Fibroblast of the conjunctiva (primary cell): ENCODE measurements at places on chromosomes 1 and 21.

- peak; percentile 93 for DNase-seq
Observed at GRCh38 chr21:45698493-45699184, 55.1 kb downstream of the PCBP3 start.

DNA sequence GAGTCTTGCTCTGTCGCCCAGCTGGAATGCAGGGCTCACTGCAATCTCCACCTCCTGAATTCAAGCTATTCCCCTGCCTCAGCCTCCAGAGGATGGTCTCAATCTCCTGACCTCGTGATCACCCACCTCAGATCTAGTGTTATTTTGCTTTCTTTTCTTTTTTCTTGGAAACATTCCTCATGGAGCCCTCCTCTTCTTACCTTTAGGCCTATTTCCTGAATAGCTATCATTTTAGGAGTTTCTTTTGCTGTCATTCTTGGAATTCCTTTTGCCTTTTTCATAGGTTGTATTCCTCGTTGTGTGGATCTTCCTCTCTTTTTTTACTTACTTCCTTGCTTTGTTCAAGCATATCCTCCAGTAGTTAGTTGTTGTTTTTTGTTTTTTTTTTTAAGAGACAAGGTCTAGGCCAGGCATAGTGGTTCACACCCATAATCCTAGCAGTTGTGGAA, 173.8 kb downstream of the RASAL2 start:
- DNase-seq, result no peak

DNA sequence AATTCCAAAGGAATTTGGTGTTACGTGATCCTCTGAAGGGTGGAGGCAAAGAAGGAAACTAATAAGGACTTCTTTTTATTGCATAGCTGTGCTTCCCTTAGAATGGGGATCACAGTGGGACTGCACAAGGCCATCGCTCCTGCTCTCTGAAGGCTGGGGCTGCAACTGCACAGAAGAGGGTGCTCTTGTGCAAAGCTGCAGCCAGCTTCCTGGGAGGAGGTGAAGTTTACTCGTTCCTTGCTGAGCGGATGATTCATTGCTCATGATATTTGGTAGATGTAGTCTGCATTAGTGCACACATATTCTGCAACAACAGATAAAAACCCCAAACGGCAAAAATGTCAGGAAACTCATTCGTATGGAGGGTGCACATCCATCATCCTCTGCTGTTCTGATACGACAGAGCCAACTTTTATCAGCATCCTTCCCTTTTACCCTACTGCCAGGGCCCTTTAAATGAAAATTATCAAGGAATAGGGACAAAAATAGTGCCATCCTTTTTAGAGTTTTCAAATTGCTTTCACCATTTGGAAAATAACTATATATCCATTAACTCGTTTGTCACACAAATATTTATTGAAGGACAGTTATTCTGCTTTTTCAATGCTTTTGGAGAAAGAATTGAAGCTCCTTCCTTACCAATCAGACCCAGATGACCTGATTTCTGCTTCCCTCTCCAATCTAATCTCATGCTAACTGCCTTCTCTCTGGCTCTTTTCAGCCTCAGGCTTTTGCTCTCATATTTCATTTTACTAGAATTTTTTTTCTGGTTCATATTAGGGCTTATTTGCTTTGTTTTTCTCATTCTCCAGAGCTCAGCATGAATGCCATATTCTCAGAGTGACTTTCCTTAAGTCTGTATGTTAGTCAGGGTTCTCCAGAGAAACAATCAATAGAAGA, 263.6 kb downstream of the DUSP10 start:
- peak; percentile 83 for DNase-seq

GRCh38 chr1:59455206-59455605, 158.3 kb downstream of the FGGY start:
- peak; percentile 10 for DNase-seq

DNA sequence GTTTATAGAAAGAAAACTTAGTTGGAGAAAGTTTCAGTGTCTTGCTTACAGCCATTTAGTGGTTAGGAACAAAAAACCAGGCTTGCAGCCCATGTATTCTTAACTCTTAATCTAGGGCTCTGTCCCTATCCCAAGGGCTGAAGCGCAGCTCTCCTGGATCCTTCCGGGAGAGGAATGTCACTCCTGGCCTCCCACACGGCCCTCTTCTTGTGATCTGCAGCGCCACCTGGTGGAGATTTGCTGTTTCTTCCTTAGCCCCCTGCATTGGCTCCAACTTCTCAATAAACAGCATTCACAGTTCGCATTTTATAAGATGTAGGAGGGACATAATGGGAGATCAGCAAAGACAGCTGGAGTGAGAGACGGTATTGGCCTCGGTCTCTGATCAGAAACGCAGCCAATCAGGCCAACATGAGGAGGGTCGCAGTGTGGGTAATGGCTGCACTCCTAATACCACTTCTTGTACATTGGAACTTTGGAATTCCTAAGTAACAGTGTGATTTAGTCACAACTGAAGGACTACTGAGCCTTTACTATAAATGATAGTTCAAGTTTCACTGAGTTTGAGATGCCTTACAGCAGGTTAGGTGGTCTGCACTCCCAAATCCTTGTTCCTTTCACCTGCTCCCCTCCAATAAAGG, 283.4 kb downstream of the ASTN1 start:
- DNase-seq, result peak; percentile 46

DNA sequence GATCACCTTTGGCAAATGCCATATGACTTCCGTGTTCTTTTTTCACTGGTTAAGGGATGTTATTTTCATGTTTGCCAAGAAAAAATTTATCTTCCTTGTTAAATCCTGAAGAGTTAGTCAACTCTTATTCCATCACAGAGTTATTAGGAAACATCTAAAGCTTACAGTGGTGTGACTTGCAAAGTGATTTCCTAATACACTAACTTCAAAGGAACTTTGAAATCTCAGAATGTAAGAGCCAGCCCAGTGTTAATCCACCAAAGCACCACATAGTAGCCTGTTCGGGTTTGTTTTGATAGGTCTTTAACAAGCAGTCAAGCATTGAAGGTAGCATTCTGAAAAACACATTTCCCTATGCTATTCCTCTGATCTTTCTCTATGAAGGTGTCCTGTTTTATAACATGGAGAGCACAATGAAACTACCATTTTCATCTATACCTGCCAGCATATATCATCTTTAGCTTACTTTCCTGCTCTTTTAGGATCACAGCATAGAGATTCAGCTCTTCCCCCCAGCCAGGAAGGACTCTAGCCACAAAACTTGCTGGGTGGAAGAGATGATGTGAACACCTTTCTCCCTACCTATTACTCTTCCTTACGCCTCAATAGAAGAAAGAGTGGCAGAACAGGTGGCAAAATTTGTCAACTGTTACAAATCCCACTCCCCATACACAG, 82.4 kb upstream of the MAGI3 start:
- no peak for DNase-seq

GRCh38 chr21:34959607-34960006, 89.5 kb downstream of the RUNX1 start:
- no peak for DNase-seq

GRCh38 chr1:27153927-27154358, 982 bp downstream of the SLC9A1 start:
- DNase-seq, result no peak

DNA sequence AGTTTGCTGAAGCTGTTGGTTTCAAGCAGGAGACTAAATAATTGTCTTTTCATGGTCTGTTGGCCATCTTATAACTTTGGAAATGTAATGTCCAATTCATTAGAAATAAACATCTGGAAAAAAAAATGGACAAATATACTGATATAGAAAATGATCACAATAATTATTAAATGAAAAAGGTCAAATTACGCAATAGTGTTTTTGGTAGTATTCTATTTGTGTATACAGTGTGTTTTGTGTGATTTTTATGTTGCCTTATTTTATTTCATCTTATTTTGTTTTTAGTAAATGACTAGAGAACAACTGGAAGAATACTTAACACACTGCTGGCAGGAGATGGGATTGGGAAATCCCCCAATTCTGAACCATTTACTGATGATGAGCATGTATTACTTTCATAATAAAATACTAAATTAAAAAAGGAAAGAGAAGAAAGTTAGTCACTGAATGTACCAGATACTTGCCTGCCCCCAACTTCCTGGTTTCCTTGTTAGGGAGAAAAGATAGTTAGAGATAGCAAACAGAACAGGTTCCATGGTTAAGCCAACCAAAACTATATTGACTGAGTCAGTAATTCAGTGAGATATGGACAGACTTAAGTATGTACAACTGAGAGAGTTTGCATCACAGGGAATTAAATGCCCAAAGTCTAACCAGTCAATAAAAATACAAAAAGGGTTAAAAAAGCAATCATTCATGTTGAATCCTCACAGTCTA, 24.0 kb upstream of the SAMD13 start:
- DNase-seq, result no peak

- DNase-seq, result no peak
Observed at GRCh38 chr1:227789084-227790033, 26.1 kb upstream of the PRSS38 start.

DNA sequence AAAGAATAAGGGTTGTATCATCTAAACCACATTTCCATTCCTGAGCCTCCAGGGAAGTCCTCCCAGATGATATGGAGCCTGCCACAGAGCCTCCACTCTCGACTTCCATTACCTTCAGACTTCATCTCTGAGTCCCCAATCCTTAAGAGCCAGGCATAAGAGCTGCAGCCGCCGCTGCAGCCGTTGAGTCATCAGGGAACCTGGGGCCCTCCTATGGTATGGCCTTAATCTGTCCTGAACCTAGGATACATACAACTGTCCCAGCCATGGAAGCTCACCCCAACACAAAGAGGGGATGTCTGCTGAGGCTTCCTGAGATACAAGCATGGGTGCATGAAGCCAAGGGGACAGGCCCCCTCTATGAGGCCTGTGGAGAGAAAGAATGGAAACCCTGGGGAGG, 16.3 kb downstream of the TAL1 start:
- no peak for DNase-seq

GRCh38 chr1:244329591-244330317, 122.0 kb downstream of the ADSS2 start:
- DNase-seq, result no peak
